ENCODE measurements at places on chromosomes 12 and 14.

- no peak for DNase-seq
Observed at GRCh38 chr14:86865934-86866333, 1127.0 kb downstream of the GALC start.

- no peak for DNase-seq
Observed at GRCh38 chr14:92496191-92496857, 17.3 kb upstream of the RIN3 start.

DNA sequence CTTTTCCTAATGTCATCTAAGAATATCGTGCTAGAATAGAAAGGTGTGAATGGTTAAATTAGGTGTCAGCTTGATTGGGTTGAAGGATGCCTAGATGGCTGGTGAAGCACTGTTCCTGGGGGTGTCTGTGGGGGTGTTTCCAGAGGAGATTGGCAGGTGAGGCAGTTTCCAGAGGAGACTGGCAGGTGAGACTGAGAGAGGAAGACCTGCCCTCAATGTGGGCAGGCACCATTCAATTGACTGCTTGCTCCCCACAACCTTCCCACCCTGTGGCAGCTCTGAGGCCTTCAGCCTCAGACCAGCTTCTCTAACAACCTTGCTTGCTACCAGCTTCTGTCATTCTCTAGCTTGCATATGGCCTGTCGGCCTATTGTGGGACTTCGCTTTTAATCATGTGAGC, 9.2 kb downstream of the RNASE9 start:
- no peak for DNase-seq

DNA sequence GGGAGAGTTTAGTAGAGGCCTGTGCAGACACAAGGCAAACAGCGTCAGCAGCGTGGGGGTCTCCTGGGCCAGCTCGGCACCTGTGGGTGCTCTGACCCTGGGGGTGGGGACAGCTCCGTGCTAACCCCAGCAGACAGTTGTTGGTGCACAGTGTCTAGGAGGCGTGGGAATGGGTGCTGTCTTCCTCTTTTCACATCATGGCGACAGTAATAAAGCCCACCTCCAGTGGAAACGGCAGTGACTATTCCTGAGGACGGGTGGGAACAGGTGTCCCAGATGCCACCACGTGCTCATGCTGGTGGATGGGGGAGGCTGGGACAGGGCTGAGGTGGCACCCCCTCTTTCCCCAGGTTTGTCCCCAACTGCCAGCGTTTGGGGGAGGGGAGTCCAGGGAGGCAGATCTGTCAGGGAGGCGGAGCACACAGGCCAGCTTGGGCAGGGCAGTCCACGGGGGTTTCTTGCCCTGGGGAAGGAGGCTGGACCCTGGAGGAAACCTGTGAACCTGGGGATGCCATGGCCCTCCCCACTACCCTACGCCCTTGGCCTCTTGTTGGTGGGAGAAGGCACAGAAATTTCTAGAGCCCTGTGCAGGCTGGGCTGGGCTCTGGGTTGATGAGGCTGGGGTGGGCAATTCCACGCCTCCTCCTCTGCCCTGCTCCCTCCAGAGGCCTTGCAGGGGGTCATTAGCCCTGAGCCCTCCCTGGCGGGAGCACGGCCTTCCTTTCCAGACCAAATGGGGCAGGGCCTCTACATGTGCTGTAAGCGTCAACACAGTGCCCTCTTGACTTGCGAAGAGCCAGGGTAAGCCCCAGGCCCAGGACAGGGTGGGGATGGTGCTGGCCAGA, 3.8 kb downstream of the ZBTB42 start:
- no peak for DNase-seq

- DNase-seq: no peak
Observed at GRCh38 chr14:24851837-24852236, 198.1 kb downstream of the STXBP6 start.

DNA sequence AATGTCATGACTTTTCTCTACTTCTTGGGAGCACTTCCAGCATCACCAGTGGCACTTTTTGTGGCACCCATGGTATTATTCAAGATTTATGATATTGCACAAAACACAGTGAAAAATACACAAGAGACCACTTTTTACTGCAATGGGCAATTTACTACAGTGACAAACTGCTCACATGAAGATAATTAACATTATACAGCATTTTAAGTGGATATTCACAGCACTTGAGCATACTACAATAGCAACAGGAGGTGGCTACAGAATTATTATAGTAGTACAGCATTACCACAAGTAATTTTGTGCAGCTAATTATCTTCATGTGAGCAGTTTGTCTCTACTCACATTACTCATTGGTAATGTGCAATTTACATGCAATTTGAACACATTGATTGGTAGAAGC, 18.3 kb downstream of the IL26 start:
- no peak for DNase-seq

- DNase-seq: no peak
Observed at GRCh38 chr12:47556261-47557030, 149.4 kb downstream of the RPAP3 start.

GRCh38 chr14:36857136-36857535, 195.5 kb downstream of the PAX9 start:
- no peak for DNase-seq

- no peak for DNase-seq
Observed at GRCh38 chr12:121405211-121405610, 5.3 kb downstream of the RNF34 start.

DNA sequence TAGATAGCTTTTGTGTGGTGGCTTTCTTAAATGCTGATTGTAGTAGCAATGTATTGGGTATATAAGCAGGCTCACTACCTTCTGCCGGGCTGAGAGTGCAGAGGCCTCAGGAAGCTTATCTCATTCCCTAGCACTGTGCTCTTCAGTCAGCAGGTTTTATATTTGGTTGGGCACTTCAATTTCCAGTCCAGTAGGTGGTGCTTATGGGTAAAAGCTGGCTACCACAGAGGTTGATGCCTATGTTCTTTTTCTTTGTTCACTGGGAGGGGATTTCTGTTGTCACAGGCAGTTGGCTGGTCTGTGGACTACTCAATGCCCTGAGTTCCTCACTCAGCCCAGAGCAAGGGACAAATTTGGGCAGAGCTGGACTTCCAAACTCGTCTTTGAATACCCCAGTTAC, 43.0 kb upstream of the GLIPR1 start:
- DNase-seq: no peak

- DNase-seq: no peak
Observed at GRCh38 chr12:93977081-93977480, 171.3 kb upstream of the PLXNC1 start.

DNA sequence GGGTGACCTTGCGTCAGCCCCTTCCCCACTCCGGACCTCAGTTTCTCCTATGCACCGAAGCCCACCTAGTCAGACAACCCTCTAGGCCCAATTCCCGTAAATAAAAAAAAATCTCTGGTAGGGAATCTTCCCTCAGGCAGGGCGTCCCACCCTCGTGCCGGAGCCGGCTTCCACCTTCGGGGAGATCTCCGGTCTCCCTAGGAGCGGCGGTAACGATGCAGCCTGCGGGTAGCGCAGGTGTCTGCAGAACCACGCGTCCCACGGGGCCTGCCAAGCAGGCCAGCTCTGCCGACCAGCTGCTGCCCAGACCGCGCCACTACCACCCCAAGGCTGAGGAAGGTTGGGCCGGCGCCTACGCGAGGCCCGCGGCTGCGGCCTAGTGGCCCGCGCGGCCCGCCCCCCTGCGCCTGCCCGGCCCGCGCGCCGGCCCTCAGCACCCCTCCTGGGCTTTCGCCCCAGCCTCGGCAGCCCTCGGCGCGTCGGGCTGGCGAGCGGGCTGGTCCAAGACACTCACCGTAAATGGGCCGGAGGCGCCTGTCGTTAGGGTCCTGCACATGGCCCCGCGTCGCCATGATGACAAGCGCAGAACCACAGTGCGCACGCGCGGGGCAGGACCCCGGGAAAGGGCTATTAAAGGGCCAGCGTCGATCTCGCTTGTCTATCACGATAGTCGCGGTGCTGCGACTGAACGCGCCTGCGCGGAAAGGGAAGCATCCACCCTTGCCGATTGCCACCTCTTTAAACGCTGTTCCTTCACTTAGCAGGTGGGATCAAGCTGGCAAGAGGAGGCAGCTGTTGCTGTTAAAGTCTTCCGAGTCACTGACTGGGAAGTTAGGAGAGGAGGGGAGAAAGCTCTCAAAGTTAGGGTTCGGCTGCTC, at the start of gene NAA25:
Gene NAA25, minus strand, starts transcription at position 582 of the 878 bp plus-strand sequence. Its CDS starts 10 bp downstream, at position 572.
- DNase-seq: no peak

DNA sequence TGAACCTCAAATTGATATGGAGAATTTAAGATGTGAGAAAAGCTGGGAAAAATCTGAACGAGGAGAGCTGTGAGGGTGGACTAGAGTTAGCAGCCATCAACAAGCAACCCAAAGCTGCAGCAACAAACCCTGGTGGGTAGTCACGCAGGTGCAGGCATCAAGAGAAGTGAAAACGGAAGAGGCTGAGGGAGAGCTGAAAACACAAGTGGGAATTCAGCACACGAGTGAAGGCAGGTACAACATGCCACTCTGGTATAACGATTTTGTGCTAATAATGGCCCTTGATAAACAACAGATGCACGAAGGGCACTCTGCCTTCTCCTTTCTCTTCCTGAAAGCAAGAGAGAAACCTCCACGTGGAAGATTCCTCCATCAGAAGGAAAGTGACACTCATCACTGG, 11.5 kb downstream of the TCL1B start:
- no peak for DNase-seq

DNA sequence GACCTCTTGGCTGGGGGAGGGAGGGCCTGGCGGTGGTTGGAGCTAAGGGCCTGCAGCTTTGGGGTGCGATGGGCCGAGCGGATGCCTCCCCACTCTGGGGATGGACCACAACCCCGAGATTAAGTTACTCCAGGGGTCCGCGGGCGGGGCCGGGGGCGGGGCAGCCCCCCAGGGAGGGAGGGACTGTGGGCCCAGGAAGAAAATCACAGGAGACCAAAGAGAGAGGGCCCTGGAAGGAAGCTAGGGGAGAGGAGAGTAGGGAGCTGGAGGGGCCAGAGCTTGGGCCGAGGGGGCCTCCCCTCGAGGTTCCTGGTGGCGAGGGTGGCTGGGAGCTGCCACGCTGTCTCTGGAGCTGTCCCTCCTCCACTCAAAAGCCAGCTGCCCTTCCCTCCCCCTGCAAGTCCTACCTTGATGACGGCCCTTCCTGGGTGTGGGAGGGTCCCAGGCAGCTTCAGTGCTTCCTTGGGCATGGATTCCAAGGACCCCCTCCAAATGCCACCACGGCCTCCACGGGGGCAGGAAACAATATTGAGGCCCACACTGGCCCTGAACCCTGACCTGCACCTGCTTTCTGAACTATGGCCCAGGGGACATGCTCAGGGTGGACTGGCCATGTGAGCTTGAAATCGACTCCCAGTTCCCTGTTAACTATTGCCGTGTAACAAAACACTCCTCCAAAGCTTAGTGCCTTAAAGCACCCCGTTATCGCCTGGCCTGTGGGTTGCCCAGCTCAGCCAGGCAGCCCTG, 610 bp upstream of the NUDT14 start:
- DNase-seq: no peak

DNA sequence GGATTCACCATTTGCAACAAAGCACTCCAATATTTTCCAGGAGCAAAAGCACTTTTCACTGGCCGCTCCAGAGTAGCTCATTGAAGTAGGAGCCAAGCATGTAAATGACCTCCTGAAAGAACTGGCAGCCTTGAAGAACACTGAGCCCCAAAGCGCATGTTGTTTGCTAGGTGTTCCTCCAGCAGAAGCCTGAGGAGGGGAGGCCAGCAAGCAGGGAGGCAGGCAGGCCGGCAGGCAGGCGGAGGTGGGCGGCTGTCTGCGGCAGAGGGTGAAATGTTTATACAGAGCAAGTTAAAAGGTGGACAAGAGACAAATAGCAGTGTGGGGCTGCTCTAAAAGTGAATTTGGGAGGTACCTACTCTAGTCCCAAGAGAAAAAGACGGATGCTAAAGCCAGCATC, 439.4 kb downstream of the CCDC91 start:
- DNase-seq: no peak

- no peak for DNase-seq
Observed at GRCh38 chr12:102171951-102172350, 25.7 kb downstream of the PMCH start.

- no peak for DNase-seq
Observed at GRCh38 chr12:81517296-81517695, 241.9 kb downstream of the PPFIA2 start.

GRCh38 chr12:65248656-65249633, 29.5 kb upstream of the MSRB3 start:
- no peak for DNase-seq

GRCh38 chr14:88004506-88005036, 364 bp upstream of the GPR65 start:
- DNase-seq: no peak

DNA sequence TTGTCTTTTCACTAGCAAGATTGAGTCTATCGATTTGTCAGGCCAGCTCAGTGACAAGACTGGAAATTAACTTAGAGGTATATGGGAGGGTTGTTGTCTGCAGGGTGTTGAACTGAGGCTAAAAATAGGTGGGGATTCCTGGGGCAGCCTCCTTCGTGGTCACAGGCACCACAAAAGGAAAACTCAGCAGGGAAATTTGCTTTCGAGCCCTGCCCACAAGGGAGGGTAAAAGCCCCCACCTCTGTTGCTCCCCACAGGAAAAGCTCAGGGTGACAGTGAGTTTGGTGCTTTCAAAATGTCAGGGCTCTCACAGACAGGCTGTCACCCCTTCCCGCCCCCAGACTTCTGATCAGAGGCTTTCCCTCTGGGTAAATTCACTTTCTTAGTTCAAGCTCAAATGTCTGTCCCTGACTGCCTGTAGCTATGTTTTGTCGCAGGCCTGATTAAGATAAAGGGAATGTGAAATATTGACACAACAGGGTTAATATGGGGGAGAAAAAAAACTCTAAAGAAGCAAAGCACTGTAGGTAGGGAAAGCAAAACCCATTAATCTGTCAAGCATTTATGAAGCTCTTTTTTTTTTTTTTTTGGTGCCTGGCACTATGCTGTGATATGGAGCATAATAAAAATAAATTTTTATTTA, 11.7 kb upstream of the NFKBIA start:
- DNase-seq: no peak

DNA sequence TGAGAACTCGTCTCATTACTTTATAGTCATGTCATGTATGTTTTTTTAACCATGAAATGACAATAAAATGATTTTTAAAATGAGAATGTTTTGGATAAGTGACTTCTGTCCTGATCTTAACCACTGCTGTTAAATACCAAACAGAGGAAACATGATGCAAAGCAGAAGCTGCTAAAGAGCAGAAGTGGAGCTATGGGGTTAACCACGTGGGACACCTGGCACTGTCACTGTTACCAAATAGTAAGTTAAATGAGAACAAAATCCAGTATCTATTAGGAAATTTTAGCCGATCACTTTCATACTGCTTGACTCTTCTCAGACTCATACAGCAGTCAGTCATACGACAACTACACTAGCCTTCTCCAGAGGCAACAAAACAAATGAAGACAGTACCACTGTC, 82.4 kb downstream of the SCAF11 start:
- DNase-seq: no peak

DNA sequence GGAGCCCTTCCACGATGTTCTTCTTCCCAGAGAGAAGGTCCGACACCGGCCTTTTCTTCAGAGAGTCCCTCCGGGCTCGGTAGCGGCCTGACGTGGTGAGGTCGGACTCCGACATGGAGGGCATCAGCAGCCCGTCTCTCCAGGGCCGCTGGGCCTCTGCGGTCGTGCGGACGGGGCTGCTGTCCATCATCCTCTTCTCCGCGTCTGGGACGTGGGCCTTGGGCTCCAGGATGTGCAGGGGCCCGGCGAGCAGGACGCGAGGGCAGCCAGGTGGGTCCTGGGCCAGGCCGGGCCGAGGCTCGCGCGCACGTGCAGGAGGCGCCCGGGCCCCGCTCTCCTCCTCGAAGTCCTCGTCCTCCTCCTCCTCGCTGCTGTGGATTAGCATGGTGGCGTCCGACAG, 75.9 kb downstream of the PTPN21 start:
- DNase-seq: no peak

- no peak for DNase-seq
Observed at GRCh38 chr14:54173802-54174201, 217.2 kb upstream of the BMP4 start.

All from cortex of kidney (tissue), 1 donor.